ENCODE measurements at places on chromosomes 11 and 22.

GRCh38 chr11:128156486-128156885, 430.9 kb downstream of the ETS1 start:
- DNase-seq: no peak

DNA sequence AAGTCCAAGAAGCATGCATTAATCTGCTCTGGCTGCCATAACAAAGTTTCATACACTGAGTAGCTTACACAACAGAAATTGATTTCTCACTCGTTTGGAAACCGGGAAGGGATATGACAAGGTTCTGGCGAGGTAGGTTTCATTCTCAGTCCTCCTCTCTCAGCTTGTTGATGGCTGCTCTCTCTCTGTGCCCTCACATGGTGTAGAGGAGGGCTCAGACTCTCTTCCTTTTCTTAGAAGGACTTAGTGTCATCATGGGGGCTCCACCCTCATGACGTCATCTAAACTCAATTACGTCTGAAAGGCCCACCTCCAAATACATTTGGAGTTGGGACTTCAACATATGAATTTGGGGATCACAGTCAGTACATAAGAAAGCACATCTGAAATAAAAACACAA, 18.6 kb downstream of the GLYATL1 start:
- no peak for DNase-seq

DNA sequence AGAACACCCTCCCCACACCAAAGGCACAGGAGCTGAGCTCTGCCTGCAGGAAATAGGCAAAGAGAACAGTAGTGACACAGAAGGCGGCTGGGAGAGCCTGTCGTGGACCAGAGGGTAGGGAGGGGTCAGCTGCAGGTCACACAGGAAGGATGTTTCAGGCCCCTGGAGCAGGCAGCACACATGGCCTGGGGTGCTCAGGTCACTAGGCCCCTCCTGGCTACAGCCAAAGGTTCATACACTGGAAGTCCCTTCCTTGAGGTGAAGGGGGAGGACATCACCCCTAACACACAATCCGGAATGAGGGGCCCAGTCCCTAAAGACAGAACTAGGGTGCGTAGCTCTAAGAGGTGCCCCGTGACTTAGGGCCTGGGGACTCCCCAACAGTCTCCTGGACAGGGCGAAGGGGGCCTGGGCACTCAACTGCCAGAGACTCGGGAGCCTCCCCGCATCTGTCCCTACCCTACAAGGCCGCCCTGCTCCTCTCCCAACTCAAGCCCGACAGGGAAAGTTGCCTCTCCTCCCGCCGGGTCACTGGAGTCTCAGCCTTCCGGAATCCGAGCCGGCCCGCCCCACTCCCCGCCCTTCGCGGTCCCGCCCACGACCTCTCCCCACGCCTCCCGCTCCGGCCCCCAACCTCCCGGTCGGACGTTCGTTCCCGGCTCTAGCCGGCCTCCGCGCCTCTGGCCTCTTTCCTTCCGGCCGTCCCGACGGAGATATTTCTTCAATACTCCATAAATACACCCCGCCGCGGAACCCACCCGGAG, at the start of gene CYB5R2:
Gene CYB5R2, minus strand, starts transcription at position 541 of the 764 bp plus-strand sequence. CDS start 675 bp downstream, outside the sequence.
- DNase-seq: peak; percentile 78

DNA sequence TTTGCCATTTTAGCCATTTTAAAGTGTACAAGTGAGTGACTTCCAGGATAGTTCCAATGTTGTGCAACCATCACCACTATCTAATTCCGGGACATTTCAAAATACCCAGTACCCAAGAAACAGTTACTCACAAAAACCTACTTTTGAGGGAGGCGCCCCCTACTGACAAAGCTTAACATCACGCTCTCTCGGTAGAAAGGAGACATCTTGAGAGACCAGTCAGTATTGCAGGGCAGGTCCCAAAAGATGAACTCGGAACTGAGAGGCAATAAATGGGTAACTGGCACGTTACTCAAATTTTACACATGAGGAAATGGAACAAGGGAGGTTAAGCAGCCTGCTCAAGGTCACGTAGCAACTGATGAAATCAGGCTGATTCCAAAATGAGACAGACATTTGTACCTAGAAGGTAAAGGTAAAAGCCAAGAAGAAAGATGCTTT, 50.0 kb upstream of the POU2AF1 start:
- no peak for DNase-seq

GRCh38 chr11:125465255-125465654, 30.8 kb downstream of the FEZ1 start:
- DNase-seq: no peak

DNA sequence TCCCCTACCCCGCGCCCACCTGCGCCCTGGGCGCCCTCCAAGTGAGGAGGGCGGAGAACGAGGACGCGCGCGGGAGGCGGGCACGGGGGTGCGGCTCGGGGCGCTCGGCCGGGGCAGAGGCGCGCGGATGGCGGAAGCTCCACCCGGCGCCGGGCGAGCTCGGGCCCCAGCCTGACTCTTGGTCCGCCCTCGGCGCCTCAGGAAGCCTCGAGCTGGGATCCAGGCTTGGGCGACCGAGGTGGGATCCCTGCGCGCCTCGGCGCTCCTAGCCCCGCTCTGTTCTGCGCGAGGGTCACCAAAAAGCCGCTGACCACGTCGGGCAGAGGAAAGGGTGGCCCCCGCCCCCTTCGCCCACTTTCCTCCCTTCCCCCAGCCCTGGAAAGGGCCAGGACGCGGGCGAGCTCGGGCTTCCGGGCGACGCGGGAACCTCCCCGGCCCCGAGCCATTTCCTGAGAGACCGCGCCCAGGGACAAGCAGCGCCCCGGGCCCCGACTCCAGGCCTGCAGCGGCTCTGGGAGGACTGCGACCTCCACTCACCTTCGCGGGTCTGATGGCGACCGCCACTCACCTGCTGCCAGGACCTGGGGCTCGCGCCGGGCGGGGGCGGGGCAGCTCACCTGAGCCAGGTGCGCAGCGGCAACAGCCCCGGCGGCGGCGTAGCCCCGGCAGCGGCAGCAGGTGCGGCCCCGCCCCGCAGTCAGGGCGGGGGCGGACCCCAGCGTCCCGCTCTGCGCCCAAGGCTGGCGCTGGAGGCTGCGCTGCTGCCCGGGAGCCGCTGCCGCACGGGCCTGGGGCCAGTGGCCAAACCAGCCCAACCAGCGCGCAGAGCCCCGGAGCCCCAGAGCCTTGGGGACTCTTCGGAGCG, 2.2 kb upstream of the SIGIRR start:
- peak; percentile 77 for DNase-seq

GRCh38 chr11:29750392-29750791, 266.4 kb downstream of the KCNA4 start:
- DNase-seq: no peak

- peak; percentile 70 for DNase-seq
These were observed 2.7 kb upstream of the RHOD start for GRCh38 chr11:67053896-67054329.

- DNase-seq: no peak
These were observed 41.6 kb downstream of the EXT2 start for GRCh38 chr11:44137057-44137456.

DNA sequence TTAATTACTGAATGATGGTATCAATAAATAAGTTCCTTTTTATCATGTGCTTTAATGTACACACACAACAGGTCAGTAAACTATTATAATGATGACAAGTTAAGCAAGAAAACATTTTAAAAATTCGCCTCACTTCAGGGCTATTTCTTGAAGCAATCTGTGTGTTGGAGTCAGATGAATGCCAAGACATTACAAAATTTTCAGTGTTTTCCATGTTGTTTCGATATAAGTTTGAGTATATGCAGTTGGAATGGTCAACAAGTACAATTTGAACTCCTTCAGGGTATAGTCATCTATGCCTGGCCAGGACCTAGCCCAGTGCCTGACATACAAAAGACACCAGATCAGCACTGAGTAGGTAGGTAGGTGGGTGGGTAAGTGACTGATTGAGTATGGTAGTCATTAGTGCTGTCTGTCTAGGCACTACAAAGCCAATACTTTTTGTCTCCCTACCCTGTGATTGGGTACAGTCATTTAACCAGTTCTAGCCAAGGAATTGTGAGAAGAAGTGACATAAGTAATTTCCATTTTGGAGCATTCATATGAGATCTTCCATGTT, 7.5 kb downstream of the PRCP start:
- DNase-seq: no peak

DNA sequence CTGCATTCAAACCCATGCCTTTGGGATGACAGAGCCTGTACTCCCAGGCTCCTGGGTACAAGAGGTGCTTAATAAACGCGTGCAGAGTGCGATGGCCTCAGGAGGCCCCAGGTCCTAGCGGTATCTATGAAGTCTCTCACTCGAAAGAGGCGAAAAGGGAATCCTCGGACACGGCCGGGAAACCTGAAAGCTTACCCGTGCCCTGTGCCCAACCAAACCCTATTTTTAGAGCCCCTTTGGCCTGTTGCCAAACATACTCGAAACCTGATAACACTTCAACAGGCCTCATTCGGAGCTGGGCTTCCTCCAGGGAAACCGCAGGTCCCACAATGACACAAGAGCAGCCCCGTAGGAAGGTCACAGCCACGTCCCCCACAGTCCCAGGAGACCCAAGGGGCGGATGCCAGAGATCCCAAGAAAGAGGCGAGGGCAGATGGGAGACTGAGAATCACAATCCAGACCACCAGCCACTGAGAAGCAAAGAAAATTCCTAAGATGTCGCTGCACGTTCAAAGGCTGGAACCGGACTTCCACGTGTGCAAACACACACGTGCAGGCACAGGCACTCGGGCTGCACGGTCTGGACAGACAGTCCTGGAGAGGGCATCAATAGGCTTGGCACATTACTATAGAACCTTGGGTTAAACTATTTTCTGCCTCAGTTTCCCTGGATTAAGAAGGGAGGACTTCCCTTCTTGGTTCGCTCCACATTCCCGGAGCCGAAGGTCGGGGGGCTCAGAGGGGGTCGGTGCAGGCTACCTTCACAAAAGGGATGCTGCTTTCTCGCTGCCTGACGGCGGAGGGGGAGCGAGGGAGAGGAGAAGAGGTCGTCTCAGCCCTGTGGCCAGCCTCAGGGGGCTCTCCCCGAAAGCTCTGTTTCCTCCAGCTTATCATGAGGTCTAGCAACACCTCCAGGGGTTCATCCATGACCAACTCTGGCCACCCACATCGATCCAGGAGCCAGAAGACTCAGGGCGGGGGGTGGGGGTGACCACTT, 8.2 kb downstream of the PDGFB start:
- peak; percentile 74 for DNase-seq

DNA sequence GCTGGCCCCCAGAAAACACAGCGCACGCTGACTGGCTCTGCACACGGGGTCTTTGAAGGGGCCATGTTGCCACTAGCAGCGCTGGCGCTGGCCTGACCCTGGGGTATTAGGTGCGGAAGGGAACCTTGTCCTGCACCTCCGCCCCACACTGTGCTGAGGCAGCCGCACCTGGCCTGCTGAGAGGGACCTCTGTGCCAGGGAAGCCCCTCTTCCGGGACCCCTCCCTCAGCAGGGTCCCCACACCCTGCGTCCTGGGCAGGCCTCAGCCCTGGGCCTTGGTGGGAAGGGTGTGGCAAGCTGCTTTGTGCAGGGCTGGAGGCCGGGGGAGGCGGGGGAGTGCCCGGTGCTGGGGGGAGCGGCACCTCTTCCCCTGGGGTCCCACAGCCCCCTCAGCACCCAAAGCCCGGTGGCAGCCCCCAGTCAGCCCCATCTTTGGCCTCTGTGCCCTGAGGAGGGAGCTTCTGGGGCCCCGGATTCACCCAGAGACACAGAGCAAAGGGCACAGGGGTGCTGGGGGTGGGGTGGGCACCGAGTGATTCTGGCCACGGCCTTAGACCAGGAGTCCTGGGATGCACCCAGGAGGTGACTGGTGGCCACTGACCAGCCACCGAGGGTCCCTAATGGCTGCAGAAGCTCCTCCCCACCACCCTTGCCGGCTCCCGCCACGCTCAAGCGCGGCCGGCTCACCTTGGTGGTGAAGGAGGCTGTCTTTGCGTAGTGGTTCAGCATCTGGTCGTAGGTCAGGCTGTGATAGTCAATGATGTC, 11.4 kb downstream of the TTLL8 start:
- no peak for DNase-seq

- DNase-seq: no peak
These were observed 6.6 kb upstream of the MRGPRG start for GRCh38 chr11:3225159-3225758.

DNA sequence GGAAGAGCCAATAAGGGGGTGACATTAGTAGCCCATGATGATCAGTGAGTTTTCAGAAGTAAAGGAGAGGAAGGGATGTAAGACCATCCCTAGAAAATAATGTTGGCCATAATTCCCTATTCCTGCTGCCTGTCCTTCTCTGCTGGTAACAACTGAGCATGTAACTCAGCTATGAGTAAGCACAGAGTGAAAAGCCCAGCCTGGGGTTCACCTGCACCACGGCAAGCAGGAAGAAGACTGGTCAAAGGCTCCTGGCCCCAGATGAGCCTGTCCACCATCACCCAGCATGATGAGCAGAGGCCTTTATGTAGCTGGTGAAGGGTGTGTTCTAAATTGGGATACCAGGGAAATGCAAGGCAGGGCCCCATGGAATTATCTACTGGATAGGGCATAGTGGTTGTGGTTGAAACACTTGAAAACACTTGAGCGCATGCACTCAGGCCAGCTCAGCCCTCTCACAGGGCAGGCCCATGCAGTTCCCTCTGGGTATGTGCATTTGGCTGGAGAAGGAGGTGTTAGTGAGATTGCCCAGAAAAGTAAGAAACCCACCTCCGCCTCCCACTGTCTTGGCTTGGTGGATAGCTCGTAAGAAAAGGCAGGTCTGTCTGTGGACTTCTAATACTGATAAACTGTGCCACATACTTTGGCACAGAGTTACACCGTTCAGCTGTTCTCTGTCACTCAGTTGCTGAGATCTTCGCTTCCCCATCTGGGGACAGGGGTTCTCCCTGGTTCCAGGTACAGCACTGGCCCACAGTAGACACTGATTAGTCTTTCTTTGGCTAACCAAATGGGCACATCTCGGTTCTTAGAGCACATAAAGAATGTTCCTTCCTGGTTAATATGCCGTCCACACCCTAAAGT, 86.8 kb downstream of the AMOTL1 start:
- peak; percentile 72 for DNase-seq

- DNase-seq: no peak
These were observed 91.7 kb downstream of the BRD1 start for GRCh38 chr22:49735901-49736421.

DNA sequence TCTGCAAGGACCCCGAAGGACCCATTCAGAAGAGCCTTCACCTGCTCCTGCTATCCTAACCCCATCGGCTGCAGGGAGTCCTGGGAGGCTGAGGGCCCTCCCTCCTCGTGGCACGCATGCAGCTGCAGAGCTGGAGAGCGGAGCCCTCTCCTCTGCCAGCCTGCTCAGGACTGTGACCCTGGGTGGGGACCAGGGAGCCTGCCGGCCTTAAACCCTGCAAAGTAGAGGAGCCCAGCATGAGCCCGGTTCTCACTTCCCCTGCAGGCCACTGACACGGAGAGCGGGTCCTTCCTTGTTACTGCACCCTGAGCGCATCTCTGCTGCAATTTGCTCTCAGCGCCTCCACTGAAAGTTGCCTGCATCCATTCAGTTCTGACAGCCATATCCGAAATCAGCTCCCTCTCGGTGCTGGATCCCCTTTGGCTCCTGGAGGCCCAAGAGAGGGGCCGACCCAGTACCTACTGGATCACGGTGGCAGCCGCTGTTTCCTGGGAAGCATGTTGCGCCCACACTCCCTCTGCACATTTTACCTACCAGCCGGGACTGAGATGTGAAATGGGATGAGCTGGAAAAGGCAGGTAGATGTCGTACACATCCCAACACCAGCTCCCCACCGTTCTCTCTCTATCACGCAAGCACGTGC, 312.1 kb downstream of the NTM start:
- DNase-seq: no peak

- no peak for DNase-seq
These were observed at the start of gene IL18BP for GRCh38 chr11:71998649-71999310. Gene IL18BP, plus strand, starts transcription at chr11:71998909. Its CDS starts 1,076 bp downstream, at chr11:71999985.

GRCh38 chr22:27472975-27473374, 328.6 kb downstream of the MN1 start:
- DNase-seq: no peak

GRCh38 chr11:116454020-116454645, 318.7 kb downstream of the BUD13 start:
- no peak for DNase-seq

GRCh38 chr11:629237-629583, 2.2 kb upstream of the SCT start:
- peak; percentile 45 for DNase-seq

Measured in left ventricle myocardium superior (tissue), 1 donor.